Mesothelial cell of epicardium (in vitro differentiated cells): ENCODE measurements at places on chromosomes 4 and X.

GRCh38 chr4:7842384-7843279 lies 97.0 kb downstream of the AFAP1 start:
- peak overlapping the region; percentile 96 for H3K27ac ChIP-seq
- DNase-seq = peak; percentile 45
- H3K27me3 ChIP-seq = no peaks in the 10 kb centered on the region
- H3K4me1 ChIP-seq = peaks cover 43% of the 10 kb centered on the region
- H3K36me3 ChIP-seq = peaks cover 18% of the 10 kb centered on the region

GRCh38 chr4:25938366-25938765 lies 24.3 kb downstream of the SMIM20 start:
- no peak overlapping the region for H3K4me3 ChIP-seq
- no peaks in the 10 kb centered on the region for H3K36me3 ChIP-seq
- H3K27ac ChIP-seq = no peak overlapping the region
- H3K4me1 ChIP-seq = peaks cover 14% of the 10 kb centered on the region
- peaks cover 2% of the 10 kb centered on the region for H3K27me3 ChIP-seq
- no peak for DNase-seq

GRCh38 chr4:37446016-37446415 lies 201.5 kb downstream of the NWD2 start:
- H3K4me3 ChIP-seq = no peak overlapping the region
- no peaks in the 10 kb centered on the region for H3K36me3 ChIP-seq
- peaks cover 6% of the 10 kb centered on the region for H3K4me1 ChIP-seq
- H3K27me3 ChIP-seq = peaks cover 46% of the 10 kb centered on the region

DNA sequence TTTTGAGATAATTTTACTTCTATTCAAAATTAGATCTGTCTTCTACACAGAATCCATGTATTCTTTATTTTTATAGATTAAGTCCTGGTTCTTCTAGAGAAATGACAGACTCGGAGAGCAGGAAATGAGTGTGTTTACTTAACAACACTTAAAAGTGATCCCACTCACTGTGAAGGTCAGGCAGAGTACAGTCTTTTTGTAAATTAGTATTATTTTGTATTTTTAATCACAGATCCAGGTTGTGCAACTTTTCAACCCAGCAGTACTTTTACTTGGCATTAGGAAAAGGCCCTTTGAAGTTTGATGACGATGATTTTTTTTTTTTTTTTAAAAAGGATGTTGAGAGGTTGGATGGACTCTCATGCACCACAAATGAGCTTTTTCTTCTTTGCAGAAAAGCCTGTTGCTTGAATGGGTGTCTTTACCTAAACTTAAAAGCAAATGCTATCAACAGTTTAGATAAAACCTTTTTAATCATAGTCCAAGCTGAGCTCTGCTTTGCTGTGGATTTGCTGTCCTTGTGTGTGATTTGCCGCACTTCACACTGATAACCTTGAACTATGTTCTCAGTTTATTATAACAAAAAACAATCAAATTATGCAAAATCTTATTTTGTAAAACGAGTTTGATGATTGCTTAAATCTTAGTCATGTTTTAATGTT lies 114.1 kb downstream of the MXRA5 start:
- no peaks in the 10 kb centered on the region for H3K27me3 ChIP-seq
- H3K4me1 ChIP-seq = peaks cover 27% of the 10 kb centered on the region
- H3K27ac ChIP-seq = no peak overlapping the region
- no peaks in the 10 kb centered on the region for H3K36me3 ChIP-seq

DNA sequence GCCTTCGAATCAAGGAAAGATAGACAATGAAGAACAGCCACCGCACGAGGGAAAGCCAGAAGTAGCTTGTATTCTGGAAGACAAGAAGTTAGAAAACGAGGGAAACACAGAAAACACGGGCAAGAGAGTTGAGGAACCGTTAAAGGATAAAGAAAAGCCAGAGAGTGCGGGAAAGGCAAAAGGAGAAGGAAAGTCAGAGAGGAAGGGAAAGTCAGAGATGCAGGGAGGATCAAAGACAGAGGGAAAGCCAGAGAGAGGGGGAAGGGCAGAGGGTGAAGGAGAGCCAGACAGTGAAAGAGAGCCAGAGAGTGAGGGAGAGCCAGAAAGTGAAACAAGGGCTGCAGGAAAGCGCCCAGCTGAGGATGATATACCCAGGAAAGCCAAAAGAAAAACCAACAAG lies 1.4 kb downstream of the TCEAL2 start:
- DNase-seq = no peak
- no peaks in the 10 kb centered on the region for H3K4me1 ChIP-seq
- H3K27ac ChIP-seq = no peak overlapping the region
- no peak overlapping the region for H3K4me3 ChIP-seq
- H3K27me3 ChIP-seq = peaks cover 46% of the 10 kb centered on the region

DNA sequence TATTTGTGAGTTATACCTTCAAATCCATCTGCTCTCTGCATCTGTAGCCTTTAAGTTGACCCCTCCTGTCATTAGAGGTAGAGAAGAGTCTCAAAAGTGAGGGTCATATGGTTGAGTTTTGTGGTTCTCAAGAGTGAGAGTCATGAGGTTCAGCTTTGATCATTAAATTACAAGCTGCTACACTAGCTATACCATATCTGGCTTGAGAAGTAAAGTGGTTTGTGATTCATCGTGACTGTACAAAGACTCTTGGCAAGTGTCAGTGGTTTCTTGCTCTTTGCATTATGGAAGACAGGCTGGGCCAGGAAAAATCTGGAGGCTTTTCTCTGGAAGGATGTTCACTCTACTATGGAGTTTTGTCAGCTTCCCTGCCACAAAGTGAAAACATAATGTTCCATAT lies 170.6 kb downstream of the ZC4H2 start:
- H3K4me1 ChIP-seq = no peaks in the 10 kb centered on the region
- no peak overlapping the region for H3K27ac ChIP-seq
- DNase-seq = no peak

DNA sequence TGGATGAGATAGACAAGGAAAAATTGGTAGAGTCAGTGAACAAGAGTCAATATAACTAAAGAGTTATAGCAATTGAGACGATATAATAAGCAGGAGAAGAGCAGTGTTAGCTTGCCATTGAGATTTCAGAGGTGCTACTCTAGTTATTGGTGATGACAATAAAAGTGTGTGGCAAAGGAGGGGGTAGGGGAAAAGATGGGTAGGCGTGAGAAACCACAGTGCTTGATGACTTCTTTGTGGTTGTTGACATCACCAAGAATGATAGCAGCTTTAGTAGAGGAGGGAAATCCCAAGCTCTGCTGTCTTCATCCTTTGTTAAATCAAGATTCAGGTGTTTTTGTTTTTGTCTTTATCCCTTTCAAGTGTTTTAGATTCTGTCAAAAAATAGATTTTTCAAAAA lies 179.9 kb upstream of the PPP3CA start:
- H3K36me3 ChIP-seq = no peaks in the 10 kb centered on the region
- H3K4me3 ChIP-seq = no peak overlapping the region
- H3K27me3 ChIP-seq = no peaks in the 10 kb centered on the region

DNA sequence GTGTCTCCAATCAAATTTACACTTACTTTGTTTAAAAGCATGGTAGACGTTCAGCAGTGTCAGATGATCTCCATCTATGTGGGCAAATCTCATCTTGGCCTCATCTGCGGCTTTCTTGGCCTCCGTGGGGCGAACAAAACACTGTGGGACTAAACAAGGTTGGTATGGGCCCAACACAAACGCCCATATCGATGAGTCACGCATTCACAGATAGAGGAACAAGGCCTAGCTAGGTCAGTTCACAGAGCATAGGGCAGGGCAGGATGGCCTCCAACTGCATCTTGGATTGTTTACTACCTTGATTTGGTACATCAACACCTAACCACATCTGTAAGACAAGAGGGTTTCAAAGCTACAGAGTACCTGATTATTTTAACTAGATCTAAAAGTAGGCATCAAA lies 47.3 kb downstream of the DHX15 start:
- no peaks in the 10 kb centered on the region for H3K4me1 ChIP-seq
- H3K4me3 ChIP-seq = no peak overlapping the region
- H3K36me3 ChIP-seq = peaks cover 18% of the 10 kb centered on the region

- H3K4me3 ChIP-seq = no peak overlapping the region
- H3K4me1 ChIP-seq = no peaks in the 10 kb centered on the region
- no peaks in the 10 kb centered on the region for H3K36me3 ChIP-seq
- no peak overlapping the region for H3K27ac ChIP-seq
- no peak for DNase-seq
These were observed 2.4 kb upstream of the RAB40AL start for GRCh38 chrX:102934624-102935023.

GRCh38 chr4:102285831-102286230 lies 59.5 kb downstream of the SLC39A8 start:
- DNase-seq = no peak
